Stimulated activated CD8-positive, alpha-beta memory T cell treated with anti-CD3 and anti-CD28 coated beads, Interleukin-4, amount 100 ng/mL, for 24 hours (primary cell): ENCODE measurements at places on chromosomes 3 and 15.

- no peak for DNase-seq
Observed at GRCh38 chr15:41416128-41416741, 660 bp upstream of the RTF1 start.

- DNase-seq, result no peak
Observed at GRCh38 chr15:58058729-58059128, 6.8 kb downstream of the ALDH1A2 start.

DNA sequence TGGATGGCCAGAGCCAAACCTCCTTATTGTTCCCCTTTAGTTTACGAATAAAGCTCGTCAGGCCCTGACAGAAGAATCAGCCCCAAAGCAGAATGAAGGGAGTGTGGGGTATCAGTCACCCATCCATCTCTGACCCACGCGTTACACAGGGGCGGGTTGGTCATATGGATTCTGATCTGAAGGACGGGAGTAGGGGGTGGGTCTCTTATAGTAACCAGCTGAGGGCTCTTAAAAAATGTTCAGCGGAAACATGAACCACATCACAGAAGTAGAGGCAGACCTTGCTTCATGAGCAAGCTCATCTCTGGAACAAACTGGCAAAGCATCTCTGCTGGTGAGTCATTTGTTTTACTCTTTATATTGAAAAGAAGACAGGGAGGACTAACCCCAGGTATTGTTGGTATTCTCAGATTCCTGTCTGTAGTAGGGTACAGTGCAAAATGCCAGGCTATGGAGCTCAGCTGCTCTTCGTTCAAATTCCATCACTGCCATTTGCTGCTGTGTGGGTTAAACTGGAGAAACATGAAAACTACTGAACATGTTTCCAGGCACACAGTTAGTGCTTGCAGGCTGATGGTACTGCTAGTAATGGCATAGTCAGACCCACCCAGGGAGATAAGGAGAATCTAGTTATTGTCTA lies at the start of gene CXCR6:
Gene CXCR6, plus strand, starts transcription at position 258 of the 640 bp plus-strand sequence. CDS start 3,018 bp downstream, outside the sequence.
- no peak for DNase-seq

- no peak for DNase-seq
Observed at GRCh38 chr15:95932676-95933075, 397.8 kb upstream of the NR2F2 start.

- no peak for DNase-seq
Observed at GRCh38 chr15:54803987-54804386, 392.8 kb downstream of the RSL24D1 start.

DNA sequence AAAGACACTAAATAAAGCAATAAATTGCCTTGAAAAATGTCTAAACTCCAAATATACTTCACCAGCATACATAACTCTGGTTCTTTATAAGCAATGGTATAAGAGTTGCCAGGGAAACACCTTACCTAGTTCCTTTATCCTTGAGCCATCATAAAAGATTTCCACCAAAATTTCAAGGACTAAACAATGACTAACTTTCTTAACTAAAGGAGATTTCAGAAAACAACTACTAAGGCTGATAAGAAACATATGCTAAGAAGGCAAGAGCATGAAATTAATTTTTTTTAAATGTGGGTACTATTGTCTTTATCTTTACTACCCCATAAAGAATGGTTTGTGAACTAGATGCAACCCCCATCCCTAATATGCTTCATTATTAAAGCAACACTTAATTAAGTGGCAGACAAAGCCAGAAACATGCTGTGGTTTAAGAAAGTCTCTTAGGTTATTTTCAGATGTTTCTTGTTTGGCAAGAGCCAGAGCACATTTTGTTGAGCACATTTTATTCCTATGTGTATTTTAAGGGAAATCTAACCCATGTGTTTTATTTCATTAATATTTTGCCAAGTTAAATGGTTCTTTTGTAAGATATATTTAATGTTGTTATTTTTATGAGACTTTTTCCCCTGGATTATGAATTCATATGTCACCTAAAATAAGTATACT lies 17.4 kb upstream of the VEPH1 start:
- no peak for DNase-seq

DNA sequence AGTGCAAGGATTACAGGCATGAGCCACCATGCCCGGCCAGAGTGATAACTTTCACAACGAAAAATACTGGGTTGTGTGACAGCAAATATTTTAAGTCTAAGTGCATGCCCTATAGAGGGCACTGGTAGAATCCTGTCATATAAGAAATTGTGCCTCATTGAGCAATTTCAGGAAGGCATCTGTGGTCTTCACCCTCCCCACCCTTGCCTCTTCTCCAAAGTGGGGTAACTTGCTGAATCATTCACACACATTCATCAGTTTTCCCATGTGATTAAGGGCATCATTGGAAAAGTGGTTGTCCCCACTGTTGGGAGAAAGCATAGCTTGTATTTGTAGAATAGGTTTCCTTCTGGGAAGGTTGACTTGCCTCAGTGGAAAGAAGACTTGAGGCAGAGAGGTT lies 9.2 kb downstream of the MITF start:
- no peak for DNase-seq

GRCh38 chr15:53458736-53459135 lies 300.7 kb downstream of the WDR72 start:
- DNase-seq, result no peak

DNA sequence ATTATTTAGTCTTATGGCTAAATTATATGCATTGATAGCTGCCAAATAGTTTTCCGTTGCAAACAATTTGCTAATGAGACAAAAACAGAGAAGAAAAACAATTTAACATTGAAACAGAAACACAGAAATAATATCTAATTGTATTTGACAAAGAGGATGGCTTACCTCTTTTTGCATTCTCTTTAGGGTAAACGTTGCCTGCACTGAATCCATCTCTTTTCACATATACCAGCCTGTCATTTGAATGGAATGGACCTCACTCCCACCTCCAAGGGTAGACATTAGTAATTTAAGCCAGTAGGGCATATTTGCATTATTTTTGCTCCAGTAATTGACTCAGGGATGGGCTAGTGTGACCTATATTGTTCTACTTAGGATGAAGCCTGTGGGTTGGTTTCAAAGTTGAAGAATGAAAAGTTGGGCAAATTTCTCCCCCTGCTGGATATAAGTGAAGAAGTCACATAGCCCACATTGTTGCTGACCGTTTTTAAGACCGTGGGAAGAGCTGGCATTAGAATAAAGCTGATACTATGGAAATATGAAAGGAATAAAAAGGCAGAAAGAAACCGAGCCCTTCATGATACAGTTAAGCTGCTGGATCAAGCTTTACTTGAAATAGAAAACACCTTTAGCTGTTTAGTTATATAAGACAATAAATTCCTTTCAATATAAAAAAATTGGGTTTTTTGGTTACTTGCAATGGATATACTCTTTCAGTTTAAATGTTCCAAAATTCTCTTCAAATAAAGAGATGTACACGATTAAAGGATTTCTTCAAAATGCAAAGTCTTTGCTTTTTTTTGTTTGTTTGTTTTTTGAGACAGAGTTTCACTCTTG lies 26.9 kb downstream of the PIERCE2 start:
- no peak for DNase-seq

- peak; percentile 82 for DNase-seq
Observed at GRCh38 chr15:43329960-43330779, at the start of gene LCMT2. Gene LCMT2 (minus strand): TSS chr15:43330573. CDS start chr15:43330489, 84 bp downstream.

DNA sequence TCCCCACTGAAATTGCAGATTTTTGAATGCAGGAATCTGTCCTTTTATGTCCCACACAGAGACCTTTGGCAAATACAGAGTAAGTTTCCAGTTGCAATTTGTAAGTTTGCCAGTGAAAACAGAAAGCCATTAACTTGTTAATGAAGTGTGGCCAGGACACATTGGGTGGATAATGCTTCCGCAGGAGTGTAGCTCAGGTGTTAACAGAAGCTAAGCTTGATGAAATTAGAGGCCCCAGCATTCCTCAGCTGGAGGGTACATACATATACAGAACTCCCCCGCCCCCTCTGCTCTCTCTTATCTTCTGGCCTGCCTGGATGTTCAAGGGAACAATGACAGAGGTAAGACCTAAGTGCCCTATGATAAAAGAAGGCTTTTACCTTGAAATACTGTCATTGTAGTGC lies 8.1 kb upstream of the LRRC2 start:
- DNase-seq, result no peak

DNA sequence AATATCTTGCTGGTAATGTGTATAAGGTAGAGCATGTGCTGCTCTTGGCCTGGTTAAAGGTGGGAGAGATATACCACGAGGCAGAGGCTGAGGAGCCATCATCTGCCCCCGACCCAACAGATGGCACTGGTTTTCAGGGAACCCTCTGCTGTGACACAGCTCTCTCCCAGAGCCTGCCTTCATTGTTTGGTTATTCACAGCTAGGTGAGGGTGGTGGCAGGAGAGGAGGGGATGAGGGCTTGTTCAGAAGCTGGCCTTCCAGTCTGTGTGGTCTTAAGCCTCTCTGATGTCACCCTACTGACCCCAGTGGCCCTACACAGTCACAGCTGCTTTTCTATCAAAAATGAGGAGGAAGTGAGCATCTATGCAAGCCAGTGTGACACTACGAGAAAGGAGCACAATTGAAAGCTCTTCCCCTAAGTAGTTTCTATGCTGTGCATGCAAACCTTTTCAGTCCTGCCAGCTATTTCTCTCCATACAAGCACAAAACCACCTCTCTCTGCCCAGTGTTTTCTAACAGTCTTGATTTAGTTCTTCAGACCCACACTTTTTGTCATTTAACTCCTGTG lies 258.4 kb upstream of the AGTR1 start:
- no peak for DNase-seq

GRCh38 chr15:76223521-76223920 lies 87.7 kb downstream of the ETFA start:
- DNase-seq, result no peak

GRCh38 chr3:87270908-87271700 lies 5.3 kb downstream of the POU1F1 start:
- no peak for DNase-seq

- no peak for DNase-seq
Observed at GRCh38 chr3:23303601-23304217, 100.6 kb downstream of the UBE2E2 start.

DNA sequence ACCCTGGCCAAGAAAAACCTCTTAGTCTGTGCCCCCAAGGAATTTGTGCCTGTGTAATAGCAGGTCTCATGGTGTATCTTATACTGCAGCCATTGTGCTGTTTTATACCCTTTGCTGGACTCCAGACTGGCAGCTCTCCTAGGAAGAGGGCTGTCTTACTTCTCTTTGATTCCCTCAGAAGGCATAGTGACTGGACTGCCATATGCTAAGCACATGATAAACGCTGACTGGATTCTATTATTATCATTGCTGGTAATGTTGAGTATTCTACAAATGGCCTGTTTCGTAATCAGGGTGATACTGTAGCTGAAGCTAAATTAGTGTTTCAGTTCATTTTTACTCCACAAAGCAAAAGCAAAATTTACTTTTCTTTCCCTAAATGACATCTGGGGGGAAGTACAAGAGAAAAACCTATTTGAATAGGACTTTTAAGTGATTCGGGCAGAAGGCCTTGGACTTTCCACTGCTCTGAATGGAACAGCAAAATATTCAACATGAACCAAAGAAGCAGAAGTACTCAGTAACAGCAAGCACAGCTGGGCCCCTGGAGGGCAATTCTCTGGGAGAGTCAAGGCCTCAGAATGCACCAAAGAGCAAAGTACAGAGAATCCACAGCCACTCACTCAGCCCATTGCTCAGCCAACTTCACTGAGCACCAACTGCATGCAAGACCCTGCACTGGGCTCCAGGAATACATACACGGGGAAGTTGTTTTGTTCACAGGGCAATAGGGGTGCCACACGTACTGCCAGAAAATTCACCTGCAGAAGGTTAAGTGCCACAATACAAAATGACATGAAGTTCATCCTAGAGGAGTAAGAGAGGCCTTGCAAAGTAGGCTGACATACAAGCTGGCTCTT lies 7.9 kb upstream of the BCL2A1 start:
- no peak for DNase-seq

- no peak for DNase-seq
Observed at GRCh38 chr3:101903451-101903871, 54.1 kb downstream of the NFKBIZ start.

- DNase-seq, result no peak
Observed at GRCh38 chr3:165195241-165195639, 944 bp downstream of the SLITRK3 start.

- DNase-seq, result no peak
Observed at GRCh38 chr3:7328339-7328738, 467.4 kb downstream of the GRM7 start.

- DNase-seq, result no peak
Observed at GRCh38 chr3:151900884-151901643, 27.6 kb downstream of the SUCNR1 start.

DNA sequence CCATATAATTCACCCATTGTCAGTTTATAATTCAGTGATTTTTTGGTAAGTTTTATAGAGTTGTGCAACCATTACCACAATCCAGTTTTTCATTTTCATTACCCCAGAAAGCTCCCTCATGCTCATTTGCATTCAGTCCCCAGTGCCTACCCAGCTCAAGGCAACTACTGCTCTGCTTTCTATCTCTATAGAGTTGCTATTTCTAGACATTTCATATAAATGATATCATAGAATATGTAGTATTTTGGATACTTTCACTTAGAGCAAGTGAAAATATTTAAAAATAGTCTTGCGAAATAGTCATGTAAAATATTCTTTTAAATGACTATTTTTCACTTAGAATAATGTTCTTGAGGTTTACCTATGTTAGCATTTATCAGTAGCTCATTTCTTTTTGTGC lies 42.1 kb downstream of the ZNF654 start:
- DNase-seq, result no peak

DNA sequence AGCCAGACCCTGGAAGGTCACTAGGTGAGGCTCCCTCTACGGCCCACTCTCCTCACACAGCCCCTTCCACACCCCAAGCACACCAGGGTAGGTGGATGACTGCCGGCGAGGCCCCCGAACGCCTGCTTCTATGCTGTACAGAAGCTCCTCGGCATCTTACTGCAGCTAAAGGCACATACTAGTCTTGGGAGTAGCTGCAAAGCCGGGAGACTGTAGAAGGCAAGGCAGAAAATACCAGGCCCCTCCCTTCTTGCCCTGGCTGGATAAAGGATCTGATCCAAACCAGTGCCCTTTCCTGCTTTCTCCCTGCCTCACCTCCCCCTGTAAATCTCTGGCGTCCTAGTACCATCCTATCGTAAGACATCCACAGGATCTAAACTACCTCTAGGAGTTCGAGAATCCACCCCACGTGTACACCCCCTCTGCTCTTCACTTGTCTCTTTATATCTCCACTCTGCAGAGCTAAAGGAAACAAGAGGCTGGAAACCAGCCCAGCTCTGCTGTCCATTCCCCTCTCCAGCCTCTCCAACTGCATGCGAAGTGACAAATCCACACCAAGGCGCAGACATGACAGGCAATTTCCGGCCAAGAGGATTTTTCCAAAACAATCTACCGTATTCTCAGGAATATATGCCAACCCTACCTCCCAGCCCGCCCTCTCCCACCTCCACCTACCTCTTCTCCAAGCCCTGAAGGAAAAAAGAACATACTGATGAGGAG lies 11.8 kb downstream of the TNK2 start:
- DNase-seq, result no peak

GRCh38 chr3:15781637-15782402 lies 16.0 kb downstream of the ANKRD28 start:
- no peak for DNase-seq
